ENCODE measurements at places on chromosomes 5 and 9.

DNA sequence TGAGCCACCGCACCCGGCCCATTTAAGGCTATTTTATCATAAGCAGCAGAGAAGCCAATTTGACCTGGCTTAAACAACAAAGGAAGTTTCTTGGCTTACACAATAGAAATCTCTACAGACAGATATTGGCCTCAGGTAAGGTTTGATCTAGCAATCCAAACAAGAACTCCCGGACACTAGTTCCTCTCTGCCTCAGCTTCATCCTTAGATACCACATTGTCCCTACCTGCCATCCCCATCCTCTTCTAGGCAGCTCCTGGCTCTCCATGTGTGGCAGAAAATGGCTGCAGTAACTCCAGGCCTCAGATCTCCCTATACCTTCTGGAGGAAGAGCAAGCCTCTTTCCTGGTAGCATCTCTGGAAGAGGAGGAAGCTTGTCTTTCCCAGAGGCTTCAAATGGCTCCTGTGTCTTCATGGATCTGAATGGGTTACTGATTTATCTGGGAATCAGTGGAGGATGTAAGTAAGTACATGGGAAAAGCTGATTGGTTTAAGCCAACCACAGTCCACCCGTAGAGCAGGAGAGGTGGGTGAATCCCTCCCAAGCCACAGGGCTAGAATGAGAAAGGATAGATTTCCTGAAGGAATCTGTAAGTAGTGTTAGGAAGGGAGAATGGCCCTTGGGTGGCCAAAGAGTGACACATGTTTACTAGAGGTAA, 26.7 kb upstream of the AOPEP start:
- DNase-seq, result no peak

DNA sequence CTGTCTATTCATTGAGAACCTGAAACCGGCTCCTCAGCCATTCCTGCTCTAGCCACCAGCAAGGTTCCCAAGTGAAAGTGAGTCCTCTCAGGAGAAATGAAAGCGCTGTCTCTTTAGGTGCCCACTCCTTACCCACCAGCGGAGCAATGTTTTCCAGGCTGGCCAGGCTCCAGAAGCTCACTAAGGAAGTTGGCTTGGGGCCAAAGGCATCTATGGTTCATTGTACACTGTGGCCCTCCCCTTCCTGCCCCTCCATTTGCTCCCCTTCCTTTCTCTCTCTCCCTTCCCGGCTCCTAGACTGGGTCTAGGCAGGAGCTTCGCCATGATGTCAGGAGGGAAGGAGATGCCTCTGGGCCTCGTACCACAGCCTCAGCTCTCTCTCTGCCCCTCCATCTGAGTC, 1.1 kb upstream of the GABRP start:
- DNase-seq, result no peak

- no peak for DNase-seq
These were observed 805.3 kb downstream of the TLE1 start for GRCh38 chr9:80883826-80884579.

DNA sequence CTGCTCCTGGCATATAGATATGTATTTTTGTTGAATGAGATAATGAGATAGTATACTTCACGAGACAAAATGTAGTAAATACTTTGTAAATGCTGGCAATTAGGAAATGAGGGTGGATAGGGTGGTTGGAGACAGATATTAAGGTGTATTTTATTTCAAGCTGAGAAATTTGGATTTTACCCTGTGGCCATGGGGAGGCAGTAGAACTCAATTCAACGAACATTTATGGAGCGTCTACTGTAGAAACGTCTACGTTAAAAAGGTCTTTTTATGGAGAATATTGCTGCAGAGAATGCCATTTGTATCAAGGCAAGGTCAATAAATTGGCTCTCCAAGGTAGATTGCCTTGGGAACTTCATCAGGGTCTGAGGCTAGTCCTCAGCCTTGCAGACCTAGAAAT, 21.5 kb upstream of the RALGPS1 start:
- DNase-seq, result no peak

DNA sequence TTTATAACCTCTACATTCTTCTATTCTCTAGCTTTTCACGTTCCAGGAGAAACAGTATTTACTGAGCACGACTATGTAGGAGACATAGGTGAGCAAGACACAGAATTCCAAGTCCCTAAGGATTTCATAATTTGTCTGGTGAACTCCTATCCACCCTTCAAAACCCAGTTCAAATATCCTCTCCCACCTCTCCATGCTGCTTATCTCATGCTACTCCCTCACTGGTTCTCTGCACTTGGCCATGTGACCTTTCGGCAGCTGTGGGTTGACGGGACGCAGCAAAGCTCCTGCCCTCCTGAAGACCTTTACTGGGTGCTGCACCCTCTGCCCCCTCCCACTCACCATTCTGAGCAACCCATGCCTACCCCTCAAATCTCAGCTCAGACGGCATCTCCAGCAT, 173.2 kb downstream of the RGS3 start:
- DNase-seq, result no peak

DNA sequence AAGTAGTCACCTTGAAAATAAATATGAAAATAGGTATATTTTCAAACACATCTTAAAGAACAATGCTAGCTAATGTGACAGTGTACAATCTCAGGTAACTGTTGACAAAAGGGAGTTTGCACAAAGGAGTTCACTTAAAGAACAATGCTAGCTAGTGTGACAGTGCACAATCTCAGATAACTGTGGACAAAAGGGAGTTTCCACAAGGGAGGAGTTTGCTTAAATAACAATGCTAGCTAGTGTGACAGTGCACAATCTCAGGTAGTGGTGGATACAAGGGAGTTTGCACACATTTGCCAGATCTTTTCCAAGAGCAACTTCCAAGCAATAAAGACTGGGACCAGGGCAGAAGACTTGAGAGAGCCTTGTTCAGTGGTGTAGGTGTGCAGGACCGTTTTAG, 442.9 kb upstream of the FTMT start:
- no peak for DNase-seq

- DNase-seq, result no peak
These were observed 596.0 kb downstream of the SEMA5A start for GRCh38 chr5:8949908-8950307.

DNA sequence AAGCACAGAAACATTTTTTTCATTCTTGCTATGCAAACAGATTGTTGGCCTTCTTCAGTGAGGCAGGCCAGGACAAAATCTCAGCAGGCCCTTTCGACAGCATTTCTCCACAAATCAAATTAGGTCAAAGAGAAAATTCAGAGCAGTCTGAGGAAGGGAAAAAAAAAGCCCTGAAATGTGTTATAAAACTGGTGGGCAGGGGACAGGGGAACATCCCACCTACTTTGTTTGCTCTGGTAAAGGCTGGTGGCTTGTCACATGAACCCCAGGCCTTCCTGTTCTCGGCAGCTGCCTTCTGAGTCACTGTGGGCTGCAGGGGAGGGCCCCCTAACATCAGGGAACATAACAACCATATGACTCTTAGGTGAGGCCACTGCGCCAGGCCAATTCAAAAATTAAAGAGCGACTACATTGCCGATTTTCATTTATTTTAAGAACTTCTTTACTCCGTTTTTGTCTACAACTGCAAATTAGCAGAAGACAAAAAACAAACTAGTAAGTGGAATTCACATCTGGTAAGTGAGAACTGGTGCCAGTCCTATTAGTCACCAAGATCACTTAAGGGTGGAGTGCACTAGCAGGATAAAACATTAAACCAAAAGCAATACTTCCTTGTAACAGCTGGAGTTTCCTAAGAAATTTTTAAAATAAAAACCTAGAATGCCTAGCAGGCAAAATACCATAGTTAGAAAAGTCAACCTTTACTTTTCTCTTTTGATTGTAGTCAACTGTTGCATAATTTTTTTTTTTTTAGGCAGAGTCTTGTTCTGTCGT, 46.2 kb upstream of the DENND4C start:
- DNase-seq, result peak; percentile 83

- DNase-seq, result no peak
These were observed 18.3 kb upstream of the PHYHD1 start for GRCh38 chr9:128902351-128903078.

GRCh38 chr5:144003636-144004035, 166.8 kb downstream of the YIPF5 start:
- no peak for DNase-seq

DNA sequence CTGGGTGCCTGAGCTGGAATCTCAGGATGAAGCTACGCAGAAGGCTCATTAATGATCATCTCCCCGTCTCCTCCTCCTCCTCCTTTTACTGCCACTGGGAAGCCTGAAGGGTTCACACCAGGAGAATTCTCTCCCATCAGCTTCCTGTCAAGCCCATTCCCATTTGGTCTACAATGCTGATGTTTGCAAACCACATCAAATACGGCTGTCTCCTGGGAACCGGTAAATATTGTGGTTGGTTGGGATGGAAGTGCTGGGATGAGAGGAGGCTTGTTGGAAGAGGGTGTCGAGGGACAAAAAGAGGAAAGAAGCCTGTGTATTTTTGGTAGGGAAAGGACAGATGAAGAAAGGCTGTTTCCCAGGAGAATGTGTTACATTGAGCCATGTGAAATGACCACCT, 13.2 kb upstream of the S1PR3 start:
- DNase-seq, result no peak

DNA sequence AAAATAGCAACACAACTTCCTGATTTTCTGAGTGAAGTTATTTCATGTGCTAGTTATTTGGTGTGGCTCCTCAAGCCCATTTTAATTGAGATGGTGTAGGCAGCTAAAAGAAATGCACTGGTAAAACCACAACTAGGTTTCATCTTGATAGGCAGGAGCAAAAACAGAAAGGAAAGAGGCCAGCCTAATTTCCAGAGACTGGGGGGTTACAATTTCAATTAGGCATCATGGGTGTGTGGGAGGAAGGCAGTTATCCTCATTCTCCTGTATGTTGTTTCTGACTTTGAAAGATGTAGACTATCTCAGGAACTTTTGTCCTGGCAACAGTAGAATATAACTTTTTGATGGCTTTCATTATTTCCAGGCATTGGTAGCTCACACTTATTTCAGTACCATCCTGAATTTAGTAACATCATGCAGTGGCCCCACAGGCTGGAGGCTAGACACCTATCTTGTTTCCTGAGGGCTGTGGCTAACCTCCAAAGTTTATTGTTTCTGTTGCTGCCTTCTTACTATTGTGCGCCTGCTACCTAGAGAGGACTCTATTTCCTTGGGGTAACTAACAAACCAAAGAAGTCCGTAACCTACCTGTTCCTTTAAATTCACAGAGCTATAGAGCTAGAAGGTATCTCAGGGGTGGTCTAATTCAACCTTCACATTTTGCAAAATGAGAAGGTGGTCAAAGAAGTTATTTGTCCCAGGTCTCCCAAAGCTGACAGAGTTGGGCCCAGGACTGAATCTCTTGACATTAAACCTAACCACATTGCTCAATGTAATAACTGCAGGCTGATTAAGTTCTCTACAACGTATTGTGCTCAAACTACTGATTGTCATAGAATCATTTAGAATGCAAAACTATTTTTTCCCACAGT, 42.4 kb downstream of the FYB1 start:
- DNase-seq, result no peak

DNA sequence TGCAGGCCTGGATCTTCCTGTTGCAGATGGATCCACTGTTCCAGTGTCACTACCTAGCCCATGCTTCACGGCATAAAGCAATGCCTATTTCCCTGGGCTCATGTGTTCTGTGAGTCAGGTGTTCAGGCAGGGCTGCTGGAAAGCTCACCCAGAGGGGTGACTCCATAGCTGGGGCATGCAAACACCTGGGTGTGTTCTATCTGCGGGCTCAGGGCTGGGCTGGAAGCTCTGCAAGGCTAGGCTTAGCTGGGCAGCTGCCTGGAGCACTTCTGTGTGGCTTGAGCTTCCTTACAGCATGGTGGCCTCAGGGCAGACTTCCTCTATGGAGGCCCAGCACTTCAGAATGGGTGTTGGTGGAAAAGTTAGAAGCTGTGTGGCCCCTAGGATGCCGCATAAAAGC, 139.9 kb downstream of the GADD45G start:
- DNase-seq, result no peak

- no peak for DNase-seq
These were observed 216.7 kb downstream of the CDH18 start for GRCh38 chr5:19771174-19771835.

DNA sequence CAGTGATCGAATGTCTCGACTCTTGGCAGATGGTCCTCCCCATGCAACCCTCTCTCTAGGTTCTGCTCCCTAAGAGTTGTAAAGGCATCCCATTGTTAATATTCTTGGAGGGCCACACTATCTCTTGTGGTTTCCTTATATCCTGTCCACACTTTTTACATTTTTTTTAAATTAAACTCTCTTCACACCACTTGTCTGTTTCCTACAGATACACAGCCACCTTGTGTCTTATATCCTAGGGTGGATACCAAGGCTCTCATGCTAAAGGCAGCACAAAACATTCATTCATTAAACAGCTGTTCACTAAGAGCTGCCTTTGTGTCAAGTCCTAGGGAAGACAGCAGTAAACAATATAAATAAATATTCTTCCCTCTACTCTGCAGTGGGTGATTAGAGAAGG, 60.5 kb upstream of the SHISAL2B start:
- no peak for DNase-seq

DNA sequence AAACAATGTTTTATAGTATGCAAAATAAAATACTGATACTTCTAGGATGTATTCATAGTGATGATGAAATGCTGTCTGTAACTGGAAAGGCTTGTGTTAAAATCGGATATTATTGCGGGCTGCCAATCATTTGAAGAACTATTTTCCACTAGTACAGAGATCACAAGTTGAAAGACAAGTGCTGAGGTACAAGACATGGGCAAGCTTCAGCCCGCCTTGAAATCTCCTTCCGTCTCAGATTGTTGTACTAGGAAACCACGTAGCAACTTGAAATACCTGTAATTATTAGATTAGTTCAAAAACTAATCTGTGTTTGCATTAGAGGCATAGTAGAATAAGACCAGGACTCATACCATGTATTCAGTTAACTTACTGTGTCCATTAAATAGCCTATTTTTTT, 218.2 kb downstream of the ARHGEF28 start:
- no peak for DNase-seq

- DNase-seq, result no peak
These were observed 8.1 kb upstream of the MINAR2 start for GRCh38 chr5:129739773-129740172.

DNA sequence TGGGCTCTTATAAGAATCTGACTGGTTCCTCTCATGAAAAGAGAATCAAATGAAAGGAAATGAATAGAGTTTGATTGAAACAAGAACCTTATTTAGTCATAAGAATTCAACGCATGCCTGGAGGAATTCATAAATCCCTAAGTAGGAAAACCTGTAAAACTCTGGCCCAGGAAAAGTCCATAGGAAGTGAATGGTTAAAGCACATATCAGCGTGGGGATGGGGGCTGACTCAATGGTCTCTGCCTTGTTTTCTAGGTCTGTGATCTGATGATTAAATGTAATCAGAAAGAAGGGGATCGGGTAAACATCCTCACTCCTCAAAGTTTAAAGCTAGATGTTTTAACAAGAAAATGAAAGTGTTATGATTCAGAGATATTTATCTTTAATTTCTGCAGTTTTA, 759.4 kb upstream of the C9orf72 start:
- DNase-seq, result no peak

Measured in GM03348 (cell line).